ENCODE measurements at places on chromosomes 6 and 20.

DNA sequence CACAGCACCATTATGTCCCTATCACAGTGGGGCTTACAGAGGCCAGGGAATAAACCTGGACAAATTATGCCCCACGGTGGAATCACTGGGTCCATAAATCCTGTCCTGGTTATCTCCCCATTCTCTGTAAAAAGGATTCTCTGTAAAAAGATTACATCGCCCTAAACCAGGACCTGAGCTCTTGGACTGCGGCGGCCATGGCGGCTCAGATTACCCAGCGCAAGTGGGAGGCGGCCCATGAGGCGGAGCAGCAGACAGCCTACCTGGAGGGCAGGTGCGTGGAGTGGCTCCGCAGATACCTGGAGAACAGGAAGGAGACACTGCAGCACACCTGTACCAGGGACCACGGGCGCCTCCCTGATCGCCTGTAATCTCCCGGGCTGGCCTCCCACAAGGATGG is 8.4 kb upstream of the HLA-A start:
- no peak for DNase-seq

- DNase-seq = no peak
These were observed 176.2 kb downstream of the NFATC2 start for GRCh38 chr20:51366155-51366886.

DNA sequence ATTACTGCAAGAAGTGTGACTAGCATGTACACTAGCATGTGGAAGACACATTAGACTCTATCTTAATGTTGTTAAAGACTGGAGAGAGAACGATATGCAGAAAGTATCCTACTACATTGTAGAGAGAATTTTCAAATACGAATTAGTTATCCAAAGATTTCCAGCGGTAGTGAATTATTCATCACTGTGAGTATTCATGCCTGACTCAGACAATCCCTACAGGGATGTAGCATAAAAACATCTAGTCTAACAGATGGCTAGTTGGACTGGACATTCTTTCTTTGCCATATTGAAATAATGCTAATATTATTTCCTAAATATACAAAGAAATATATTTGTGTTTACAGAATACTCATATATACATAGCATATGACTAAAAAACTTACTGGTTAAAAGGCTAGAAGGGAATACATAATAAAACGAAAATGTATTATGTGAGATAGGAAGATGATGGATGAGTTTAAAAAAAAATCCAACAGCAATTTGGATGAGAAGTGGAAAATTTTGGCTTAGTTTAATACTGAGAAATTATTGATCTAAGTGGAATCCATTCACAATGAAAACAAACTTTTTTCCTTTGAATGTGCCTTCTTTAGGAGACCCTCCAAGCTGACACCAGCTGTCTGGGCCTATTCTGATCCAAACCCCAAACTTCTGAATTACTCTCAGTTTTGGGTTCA is 580.7 kb downstream of the RFPL4B start:
- DNase-seq = no peak

DNA sequence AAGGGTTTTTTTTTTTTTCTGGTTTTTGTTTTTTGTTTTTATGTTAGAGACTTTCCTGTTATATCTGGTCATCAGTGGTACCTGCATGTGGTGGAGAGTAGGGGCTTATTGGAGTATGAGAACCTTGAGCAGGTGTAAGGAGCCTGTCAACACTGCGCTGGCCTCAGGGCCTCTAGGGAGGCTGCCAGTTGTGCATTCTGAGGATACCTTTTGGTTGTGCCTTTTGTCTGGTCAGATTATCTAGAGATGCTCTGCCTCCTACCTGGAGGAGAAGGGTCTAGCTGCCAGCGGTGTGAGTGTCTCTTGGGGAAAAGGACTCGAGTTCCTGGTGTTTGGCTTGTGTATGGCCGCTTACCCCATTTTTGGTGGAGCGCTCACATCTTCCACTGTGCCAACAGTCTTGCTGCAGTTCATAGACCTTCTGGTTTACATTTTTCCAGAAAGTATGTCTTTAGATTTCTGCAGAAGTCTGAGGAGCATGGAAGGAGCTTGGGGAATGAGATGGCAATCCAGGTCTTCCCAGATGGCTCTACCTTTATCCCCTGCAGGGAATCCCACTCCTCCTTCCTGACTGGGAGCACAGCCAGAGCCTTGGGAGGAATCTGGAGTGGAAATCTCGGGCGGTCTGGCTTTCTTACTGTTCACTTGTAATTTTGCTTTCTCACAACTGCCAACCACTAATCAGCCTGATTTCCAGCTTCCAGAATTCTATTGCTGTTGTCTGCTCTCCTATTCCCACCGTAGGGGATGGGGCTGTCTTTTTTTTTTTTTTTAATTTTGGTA is 49.9 kb downstream of the PTPN1 start:
- DNase-seq = no peak

DNA sequence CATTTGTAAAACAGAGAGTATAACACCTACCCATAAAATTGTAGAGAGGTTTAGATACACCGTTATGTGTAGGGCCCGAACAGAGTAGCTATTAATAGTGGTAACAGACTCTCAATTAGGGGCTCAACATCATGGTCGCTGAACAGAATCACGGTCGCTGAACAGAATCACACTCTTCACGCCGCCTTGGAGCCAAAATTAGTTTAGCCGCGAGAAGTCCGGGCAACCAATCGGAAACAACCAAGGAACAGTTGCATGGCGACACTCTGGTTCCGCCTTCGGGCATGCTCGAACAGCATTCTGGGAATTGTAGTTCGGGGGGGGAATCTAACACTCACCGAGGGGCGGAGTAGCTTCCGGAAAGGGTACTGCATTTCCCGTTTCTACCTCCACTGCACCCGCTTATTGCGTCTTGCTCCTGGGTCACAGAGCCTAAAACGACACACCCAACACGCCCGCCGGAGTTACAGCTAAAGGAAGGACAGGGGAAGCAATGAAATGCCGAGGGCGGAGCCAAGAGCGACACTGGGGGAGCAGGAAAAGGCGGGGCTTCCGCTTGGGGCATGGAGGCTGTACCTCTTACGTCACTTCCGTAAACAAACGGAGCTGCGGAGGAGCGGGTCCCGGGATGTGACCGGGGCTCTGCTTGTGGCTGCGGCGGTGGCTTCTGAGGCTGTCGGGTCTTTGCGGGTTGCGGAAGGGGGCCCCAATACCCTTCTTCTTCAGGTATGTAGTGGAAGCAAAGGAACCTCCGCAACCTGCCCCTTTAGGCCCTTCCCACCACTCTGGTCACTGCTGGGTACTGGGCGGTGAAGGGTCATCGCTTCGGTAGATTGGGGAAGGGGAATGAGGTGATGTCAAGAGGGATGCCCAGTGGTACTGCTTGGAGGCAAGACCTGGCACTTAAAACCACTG is at the start of gene CCDC28A:
TSS of gene CCDC28A (plus strand) at position 593 of the 915 bp plus-strand sequence. CDS start 2,352 bp downstream, outside the sequence.
- DNase-seq = peak; percentile 91

- DNase-seq = no peak
These were observed 508.4 kb downstream of the PKHD1 start for GRCh38 chr6:51578994-51579393.

GRCh38 chr20:32460231-32460630 is 102.1 kb downstream of the ASXL1 start:
- DNase-seq = no peak

GRCh38 chr6:44278315-44278714 is 8.1 kb downstream of the TMEM151B start:
- DNase-seq = no peak

GRCh38 chr6:2264932-2265331 is 19.5 kb upstream of the GMDS start:
- DNase-seq = no peak

DNA sequence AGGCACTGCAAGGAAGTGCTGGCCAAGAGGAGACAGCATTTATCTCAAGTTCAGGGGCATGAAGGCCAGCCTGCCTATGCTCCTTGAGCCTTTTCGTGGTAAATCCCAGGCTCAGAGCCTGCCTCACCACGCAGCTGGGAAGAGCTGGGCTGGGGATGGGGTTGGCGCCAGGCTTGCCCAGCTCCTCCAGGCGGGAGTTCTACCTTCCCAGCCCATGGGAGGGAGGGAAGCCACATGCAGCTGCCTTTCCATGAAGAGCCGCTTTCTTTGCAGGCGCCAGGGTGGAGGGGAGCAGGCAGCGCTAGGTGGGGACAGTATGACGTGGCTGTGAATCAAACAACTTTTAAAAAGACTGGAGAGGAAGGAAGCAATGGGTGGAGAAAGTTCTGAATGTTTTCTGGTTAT is 19.5 kb upstream of the SIRT5 start:
- no peak for DNase-seq

GRCh38 chr6:5682530-5682929 is 324.2 kb downstream of the NRN1 start:
- no peak for DNase-seq

- no peak for DNase-seq
These were observed 35.7 kb downstream of the TSPYL4 start for GRCh38 chr6:116218172-116218633.

- no peak for DNase-seq
These were observed 177.8 kb downstream of the VEGFA start for GRCh38 chr6:43947860-43948259.

GRCh38 chr6:154768280-154768679 is 35.1 kb downstream of the SCAF8 start:
- DNase-seq = no peak

DNA sequence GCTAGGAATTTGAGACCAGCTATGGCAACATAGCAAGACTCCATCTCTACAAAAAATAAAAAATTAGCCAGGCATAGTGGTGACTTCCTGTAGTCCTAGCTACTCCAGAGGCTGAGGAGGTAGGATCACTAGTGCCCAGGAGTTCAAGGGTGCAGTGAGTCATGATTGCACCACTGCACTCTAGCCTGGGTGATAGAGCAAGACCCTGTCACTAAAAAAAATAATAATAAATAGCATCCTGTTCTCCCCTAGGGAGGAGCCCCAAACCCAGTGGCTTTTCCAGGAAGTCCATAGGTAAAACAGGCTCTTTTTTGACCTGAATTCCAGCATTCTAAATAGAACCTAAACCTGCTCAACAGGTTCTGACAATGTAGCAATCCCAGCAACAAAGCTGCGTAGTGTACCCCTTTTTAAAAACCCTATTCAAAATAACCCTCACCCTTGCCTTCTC is 192.0 kb downstream of the ALDH8A1 start:
- DNase-seq = no peak

DNA sequence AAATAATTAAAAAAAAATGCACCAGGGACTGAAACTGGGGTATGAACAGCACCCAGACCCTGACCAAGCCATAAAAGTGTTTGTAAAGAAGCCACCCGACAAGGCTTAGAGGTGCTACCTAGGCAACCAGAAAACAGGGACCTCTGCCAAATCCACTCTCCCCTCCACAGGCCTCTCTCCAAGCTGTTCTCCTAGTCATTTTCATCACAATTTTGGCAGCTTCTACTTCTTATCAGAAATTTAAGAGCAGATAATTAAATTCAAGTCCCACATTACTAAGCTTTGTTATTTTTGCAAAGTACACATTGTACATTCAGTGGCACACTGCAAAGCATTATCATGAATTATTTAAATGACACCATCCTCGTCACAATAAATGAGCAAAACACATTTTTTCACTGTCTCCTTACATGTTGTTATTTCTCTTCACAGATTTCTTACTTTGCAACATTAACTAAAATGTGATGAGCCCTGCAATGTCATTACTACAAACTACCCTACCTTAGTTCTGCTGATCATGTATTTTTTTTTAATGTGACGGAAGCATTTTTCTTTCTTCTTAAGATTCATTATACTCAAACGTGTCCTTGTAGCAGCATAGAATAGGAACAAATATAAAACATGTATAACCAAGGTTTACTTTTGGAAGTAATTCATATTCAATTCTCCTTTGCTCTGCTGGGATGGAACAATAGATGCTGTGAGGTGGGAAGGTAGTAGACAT is 38.1 kb downstream of the ECT2L start:
- DNase-seq = no peak

DNA sequence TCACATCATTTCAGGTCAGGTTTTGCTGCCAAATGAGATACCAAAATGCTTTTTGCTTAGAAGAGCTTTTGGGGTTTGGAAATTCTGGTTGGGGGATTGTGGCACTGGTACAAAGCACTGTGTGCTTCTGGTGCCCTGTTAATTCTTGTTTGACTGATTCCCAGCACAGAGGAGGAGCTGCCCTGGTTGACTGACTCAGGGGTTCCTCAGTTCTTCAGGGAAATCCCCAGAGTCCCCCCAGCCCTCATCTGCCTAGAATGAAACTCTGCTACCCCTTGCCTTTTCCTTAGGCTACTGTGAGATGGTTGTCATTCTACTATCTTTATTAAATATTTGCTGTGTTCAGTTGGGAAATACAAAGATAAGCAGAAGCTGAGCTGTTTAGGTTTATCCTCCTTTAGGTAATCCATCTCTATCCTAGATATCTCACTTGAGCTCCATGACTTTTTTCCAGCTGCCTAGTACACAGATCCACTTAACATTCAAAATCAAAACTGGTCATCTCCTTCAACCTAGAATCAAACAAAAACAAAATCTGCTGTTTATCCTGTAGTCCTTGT is 24.9 kb upstream of the TSPYL1 start:
- DNase-seq = no peak

DNA sequence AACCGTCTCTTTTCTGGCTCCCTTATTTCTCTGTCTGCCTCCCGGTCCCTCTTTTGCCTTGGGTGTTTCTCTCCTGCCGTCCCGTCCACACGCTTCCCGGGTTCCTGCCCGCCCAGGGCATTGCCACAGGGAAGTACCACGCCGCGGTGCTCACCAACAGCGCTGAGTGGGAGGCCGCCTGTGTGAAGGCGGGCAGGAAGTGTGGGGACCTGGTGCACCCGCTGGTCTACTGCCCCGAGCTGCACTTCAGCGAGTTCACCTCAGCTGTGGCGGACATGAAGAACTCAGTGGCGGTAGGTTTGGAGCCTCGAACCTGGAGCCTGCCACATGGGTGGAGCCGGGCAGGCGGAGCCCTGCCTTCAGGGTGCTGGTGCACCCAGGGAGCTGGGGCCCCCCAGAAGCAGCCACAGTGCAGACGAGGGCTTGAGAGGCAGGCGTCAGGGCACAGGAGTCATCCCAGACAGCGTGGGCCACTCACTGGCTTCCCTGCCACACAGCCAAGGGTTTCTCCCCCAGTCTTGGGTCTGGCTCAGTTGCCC is 21.3 kb downstream of the NPEPL1 start:
- DNase-seq = no peak

DNA sequence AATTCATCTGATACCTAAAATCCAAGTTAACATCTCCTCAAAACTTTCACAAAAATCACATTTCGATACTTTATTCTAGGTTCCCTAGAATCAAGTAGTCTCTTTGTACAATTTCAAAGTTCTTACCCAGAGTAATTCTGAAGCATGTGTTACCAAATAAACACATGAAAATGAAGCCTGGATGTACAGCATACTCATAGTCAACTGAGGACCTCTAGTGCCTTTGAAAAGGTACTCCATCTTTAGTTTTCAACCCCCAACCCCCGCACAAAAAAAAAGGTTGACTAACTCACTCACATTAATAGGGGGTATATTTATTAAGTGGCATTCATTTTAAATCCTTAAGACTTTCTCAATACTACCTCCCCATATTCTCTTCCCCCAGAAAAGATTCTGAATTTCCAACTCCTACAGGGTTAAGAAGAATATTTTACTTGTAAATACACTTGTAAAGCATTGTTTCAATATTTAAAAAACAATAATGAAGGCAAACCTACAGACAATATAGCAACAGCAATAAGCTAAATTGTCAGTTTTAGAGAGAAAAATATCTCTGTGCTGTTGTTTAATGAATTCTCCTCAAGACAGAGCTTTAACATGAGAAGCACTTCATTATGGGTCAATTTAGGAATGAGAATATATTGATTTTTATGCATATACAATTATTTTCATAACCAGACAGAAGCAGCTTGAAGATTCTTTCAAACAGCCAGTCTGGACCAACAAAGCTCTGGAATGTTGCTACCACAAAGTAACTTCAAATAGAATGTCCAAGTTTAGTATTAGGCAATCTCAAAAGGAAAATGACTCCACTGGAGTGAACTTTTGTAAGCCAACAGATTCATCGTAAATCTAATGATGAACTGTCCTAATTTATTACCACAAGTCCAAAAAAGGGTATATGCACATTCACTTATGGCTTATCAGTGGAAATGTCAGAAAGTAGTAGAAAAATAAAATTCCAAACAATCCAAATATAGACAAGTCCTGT is 3.3 kb downstream of the PLN start:
- DNase-seq = no peak
